ENCODE measurements at places on chromosomes 3 and 15. TPM values are rescaled to one million over a fixed set of nuclear protein-coding genes. Genes with fewer than 3 reads are reported as not detected.

Gene GP9
- total RNA-seq: not detected

Gene PATL2
- total RNA-seq: 14.1 TPM

Gene GPR62
- not detected for total RNA-seq

Gene TM4SF18
- not detected for total RNA-seq

Gene PTH1R
- total RNA-seq: not detected

Gene GPR87
- total RNA-seq: 2.5 TPM

Gene TMEM207
- total RNA-seq: not detected
